ENCODE measurements at places on chromosomes 5 and 9.

- no peak for DNase-seq
Observed at GRCh38 chr9:135105938-135106491, 18.5 kb downstream of the OLFM1 start.

DNA sequence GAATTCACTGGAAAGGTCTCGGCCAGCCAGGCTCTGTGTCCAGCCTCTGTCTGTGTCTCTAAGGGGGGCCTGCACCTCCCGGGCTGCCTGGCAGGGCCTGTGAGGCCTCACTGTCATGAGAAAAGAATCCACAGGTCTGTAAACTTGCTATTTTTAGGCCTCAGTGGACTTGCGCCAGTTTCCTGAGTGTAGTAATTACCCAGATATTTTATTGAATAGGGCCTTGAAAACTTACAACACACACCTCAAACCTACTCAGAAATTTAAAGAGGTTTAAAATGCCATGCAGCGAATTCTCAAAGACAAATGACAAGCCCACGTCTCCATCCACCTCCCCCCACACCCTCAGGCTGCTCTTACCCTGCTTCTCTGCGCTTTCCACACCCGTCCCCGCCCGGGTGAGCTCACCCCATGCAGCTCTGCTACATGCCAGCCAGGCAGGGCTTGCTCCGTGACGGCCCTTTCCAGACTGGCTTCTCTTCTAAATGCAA is 8.8 kb upstream of the TENT4A start:
- DNase-seq: no peak

DNA sequence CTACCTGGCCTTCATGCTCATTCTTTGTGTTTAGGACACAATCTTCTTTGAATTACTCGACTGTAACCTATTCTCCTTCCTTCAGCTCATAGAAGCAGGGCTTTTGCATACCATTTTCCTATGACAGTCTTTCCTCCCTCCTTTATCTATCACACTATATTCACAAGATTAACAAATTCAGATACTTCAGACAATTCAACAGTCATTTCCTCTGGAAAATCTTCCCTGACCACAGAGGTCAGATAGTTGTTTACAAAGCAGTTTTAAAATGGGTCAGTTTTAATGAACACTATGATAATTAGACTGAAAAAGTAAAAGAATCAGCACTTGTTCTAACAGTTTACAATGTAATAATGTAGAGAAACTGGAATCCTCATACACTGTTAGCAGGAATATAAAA is 4.3 kb downstream of the CAAP1 start:
- no peak for DNase-seq

GRCh38 chr5:135185481-135186065 is 151.5 kb upstream of the PITX1 start:
- no peak for DNase-seq

DNA sequence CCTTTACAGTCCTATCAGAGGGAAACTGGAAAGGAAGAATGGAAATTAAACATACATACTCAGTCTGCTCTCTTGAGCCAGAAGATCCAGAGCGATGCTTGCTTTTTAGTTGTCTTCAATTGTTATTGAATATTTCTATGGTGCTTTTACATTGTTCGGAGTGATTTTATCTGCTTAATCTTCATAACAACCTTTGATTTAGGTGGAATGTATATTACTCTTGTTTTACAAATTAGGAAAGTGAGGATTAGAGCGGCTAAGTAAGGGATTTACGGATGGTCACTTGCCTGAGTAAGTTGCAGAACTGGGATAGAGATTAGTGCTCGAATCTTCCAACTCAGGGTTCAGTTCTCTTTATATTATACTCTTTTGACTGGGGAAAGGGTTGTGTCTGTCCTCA is 69.1 kb downstream of the PBX3 start:
- no peak for DNase-seq
